GM23338 (cell line): ENCODE measurements at places on chromosomes 6 and 20.

DNA sequence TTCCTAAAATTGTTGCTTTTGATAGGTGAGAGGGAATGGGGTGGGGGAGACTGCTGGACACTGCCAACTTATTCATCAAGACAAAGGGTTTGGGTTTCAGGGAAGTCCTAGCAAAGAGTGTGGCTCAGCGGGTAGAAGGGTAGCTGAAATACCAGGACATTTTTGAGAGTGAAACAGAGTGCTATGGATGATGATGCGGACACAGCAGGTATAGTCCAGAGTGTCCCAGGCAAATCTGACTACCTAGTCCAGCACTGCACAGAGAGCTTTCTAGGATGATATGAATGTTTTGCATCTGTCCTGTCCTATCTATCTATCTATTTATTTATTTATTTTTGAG, 154.3 kb downstream of the BCAS1 start:
- DNase-seq = no peak
- H3K4me1 ChIP-seq = peaks cover 51% of the 10 kb centered on the region
- H3K27ac ChIP-seq = no peak overlapping the region
- H3K27me3 ChIP-seq = no peaks in the 10 kb centered on the region
- H3K36me3 ChIP-seq = no peaks in the 10 kb centered on the region
- H3K4me3 ChIP-seq = peak overlapping the region; percentile 61; the same call in 1 of the 2 replicates

- DNase-seq = no peak
- H3K27ac ChIP-seq = no peak overlapping the region
- H3K4me1 ChIP-seq = no peaks in the 10 kb centered on the region
- H3K4me3 ChIP-seq = no peak overlapping the region
- no peaks in the 10 kb centered on the region for H3K27me3 ChIP-seq
- no peaks in the 10 kb centered on the region for H3K36me3 ChIP-seq
Measured at GRCh38 chr6:7978736-7979135, 68.1 kb upstream of the TXNDC5 start.

- H3K4me1 ChIP-seq = no peaks in the 10 kb centered on the region
- no peak for DNase-seq
- H3K27me3 ChIP-seq = no peaks in the 10 kb centered on the region
Measured at GRCh38 chr20:7637184-7637583, 303.1 kb downstream of the HAO1 start.

DNA sequence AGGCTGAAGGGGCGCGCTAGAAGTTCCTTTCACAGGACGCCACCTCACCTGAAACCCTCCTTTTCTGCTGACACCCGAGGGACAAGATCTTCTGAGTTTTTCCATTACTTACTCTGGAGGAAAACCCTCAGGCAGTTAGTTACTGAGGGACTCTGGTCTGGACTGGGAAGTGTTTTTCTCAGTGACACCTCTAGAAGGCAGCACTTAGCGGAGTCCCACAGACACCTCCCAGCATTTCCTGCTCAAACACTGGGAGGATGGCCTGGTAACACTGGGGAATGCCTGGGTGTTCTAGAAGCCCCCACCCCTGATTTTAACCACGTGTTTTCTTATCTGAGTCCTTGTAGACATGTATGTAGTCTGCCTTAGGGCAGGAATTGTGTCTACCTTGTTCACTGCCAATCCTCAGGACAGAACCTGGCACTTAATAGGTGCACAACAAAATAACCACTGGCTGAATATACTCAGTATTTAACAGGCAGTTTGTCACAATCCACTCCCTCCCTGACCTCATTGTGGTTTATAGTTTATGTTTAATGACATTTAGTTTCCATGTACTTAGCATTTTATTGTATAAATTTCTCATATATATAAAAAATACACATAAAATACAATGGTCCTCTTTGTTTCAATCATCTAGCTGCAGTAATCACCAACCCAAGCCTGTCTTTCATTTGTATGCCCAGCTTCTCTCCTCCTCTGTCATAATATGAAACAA, 4.8 kb downstream of the GSTA3 start:
- H3K4me3 ChIP-seq = no peak overlapping the region
- H3K27me3 ChIP-seq = no peaks in the 10 kb centered on the region
- peak; percentile 73 for DNase-seq
- no peaks in the 10 kb centered on the region for H3K36me3 ChIP-seq

DNA sequence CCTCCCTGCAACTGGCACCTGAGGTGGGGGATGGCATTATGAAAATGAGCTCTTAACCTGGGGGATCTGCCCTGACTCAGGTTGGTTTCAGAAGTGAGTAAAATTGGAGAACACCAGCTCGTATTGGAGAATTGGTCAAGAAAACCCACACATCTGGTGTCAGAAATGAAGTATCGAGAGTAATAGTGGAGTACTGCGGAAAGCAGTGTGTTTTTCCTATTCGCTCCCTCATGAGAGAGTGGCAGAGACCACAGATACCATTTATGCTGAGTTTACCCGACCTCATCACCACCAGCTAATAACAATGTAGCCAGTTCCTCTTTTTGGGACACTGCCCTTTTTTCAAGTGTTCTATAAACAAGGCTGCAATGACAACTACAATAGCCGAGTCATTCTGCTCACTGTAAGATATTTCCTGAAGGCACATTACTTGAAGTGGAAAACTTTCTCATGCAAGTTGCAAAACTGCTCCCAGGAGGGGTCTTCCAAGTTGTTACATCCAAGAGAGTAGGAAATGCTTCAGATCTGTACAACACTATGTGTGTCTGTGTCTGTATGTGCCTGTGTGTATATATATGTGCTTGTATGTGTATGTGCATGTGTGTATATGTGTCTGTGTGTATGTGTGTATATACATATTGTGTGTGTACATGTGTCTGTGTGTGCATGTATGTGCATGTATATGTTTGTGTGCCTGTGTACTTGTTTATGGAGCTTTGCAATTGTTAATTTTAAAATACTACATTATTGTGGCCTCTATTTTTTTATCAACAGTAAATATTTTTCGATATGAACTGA, 106.0 kb upstream of the CST7 start:
- no peaks in the 10 kb centered on the region for H3K36me3 ChIP-seq
- no peak overlapping the region for H3K27ac ChIP-seq
- H3K4me1 ChIP-seq = no peaks in the 10 kb centered on the region
- no peaks in the 10 kb centered on the region for H3K27me3 ChIP-seq

DNA sequence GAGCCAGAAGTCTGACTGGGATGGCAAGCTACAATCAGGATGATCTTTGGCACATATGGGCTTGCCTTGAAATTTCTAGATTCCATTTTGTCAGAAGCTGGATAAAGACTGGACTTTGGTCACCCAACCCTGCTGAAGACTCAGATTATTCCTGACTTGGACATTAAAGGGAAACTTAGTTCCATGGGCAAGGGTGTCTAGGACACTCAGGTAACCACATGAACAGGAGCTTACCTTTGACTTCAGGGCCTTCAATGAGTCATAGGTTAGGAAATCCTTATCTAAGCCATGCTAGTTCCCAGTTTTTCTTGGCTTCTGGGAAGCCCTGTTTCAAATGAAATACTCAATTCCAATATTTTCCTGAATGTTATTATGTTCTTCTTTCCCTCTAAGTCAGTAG, 28.5 kb upstream of the IFNGR1 start:
- H3K36me3 ChIP-seq = no peaks in the 10 kb centered on the region
- no peak overlapping the region for H3K4me3 ChIP-seq
- no peaks in the 10 kb centered on the region for H3K27me3 ChIP-seq
- no peak for DNase-seq
- no peaks in the 10 kb centered on the region for H3K4me1 ChIP-seq

- no peaks in the 10 kb centered on the region for H3K36me3 ChIP-seq
- H3K27ac ChIP-seq = no peak overlapping the region
- H3K4me3 ChIP-seq = no peak overlapping the region
- no peak for DNase-seq
Measured at GRCh38 chr6:14670806-14671205, 553.2 kb downstream of the CD83 start.

DNA sequence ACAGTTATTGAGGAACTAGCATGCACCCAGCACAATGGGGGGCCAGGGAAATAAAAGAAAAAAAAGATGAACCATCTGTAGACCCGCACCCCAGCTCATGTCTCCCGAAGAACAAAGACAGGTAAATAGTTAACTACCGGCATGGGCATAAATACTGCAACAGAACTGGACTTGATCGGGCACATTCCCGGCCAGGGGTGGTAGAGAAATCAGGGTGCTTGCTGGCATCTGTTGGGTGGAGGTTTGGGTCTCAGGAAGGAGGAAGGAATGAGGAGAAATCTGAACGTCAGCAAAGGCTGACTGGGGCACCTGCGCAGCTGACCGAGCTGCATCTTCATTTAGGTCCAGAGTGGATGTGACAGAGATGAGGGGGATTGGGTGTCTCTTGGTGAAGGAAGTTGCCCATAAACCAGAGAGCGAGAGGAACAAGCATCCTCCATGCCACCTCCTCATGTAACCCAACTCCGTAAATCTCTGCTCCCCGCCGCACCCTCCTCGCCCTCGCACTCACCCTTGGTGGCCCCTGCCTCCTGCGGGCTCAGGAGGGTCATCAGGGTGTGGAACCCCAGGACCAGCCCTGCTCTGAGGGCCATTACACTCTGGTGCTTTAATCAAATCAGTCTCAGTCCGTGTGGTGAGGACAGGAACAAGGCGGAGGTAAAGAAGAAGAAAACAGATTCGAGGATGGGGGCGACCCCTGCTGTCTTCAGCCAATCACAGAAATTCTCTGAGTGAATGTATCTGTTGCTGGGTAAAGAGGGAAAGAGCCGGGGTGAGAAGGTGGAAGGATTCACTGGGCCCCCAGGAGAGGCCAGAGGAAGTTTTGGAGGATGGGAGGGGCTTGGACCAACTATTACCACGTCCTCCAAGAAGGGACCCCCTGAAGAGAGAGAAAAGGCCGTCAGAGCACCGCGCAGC, at the start of gene HLA-DOA:
Gene HLA-DOA (minus strand): TSS at position 648 of the 918 bp plus-strand sequence.
- DNase-seq = peak; percentile 97
- H3K36me3 ChIP-seq = no peaks in the 10 kb centered on the region
- no peak within 1 kb of the TSS; the same call in 1 of the 2 replicates for H3K27ac ChIP-seq
- no peaks in the 10 kb centered on the region for H3K27me3 ChIP-seq
- peak within 1 kb of the TSS; percentile 65 for H3K4me3 ChIP-seq
- H3K4me1 ChIP-seq = peaks cover 10% of the 10 kb centered on the region

DNA sequence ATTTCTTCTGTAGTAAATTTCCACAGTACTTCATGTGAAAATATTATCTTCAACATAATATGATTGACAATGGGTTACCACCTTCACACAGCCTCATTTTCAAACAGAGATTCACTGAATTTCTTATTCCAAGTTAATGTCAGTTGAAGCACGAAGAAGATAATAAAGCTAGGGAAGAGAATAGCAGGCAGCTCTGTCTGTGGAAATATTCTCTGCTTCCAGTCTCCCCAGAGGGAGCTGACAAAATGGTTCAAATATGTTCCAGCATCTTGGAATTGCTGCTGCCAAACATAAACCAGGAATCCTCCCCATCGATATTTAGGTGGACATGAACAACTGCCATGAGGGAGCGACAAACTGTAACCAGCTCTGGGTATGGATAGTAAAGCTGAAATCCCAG, 224.8 kb downstream of the GJA1 start:
- no peak overlapping the region for H3K27ac ChIP-seq
- no peaks in the 10 kb centered on the region for H3K27me3 ChIP-seq
- H3K4me3 ChIP-seq = no peak overlapping the region

GRCh38 chr20:24056491-24056890, 67.9 kb upstream of the GGTLC1 start:
- 0 out of 2 replicates have a peak, but pooled peaks cover 6% of the 10 kb centered on the region for H3K4me1 ChIP-seq
- no peak for DNase-seq
- H3K36me3 ChIP-seq = no peaks in the 10 kb centered on the region
- no peak overlapping the region for H3K4me3 ChIP-seq

- no peak overlapping the region for H3K4me3 ChIP-seq
- no peak overlapping the region for H3K27ac ChIP-seq
- H3K27me3 ChIP-seq = no peaks in the 10 kb centered on the region
- peak; percentile 35 for DNase-seq
Measured at GRCh38 chr6:108592371-108593337, 31.9 kb downstream of the FOXO3 start.

GRCh38 chr20:62769346-62770071, 26.8 kb upstream of the MRGBP start:
- no peak for DNase-seq
- no peaks in the 10 kb centered on the region for H3K36me3 ChIP-seq
- H3K4me3 ChIP-seq = no peak overlapping the region
- no peak overlapping the region for H3K27ac ChIP-seq
- no peaks in the 10 kb centered on the region; the same call in 1 of the 2 replicates for H3K4me1 ChIP-seq
- H3K27me3 ChIP-seq = no peaks in the 10 kb centered on the region

DNA sequence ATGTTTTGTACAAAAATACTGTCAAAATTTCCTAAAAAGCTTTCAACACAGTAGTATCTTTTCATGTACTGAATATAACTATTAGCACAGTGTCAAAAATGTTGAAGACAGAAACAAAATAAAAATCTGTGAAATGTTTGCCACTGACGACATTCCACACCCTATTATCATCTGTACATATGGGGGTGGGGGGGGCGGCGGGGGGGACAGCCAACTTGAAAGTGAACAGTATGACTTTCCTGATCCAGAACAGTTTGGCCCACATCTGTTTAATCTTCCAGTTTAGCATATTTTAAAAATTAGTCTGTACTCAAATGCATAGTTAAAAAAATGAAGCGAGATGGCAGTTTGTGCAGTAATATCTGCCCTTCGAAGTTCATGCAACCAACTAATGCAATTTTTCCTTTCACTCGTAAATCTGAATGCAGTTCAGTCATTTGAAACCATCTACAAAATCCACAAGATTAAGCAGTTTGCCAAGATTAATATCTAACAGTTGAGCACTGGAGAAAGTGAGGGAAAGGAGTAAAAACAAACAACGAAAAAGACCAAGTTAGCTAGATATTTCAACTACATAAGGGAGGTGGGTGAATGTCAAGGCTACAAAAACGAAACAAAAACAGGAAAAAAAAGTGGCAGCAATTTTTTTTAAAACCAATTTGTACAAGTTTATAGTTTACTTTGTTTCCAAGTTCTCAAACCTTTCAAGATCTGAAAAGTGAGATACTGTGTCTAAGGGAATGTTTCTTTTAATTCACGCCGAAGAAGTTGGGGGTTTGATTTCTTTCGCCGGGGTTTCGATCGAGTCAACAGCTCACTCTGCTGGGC, 1.9 kb downstream of the CITED2 start:
- no peak for DNase-seq
- H3K27ac ChIP-seq = no peak overlapping the region
- H3K4me3 ChIP-seq = peak overlapping the region; percentile 91
- H3K27me3 ChIP-seq = no peaks in the 10 kb centered on the region
- peaks cover 45% of the 10 kb centered on the region for H3K4me1 ChIP-seq

GRCh38 chr6:6566766-6567165, 21.8 kb upstream of the LY86 start:
- no peaks in the 10 kb centered on the region for H3K27me3 ChIP-seq
- no peak overlapping the region for H3K4me3 ChIP-seq
- DNase-seq = no peak
- no peaks in the 10 kb centered on the region for H3K36me3 ChIP-seq
- H3K4me1 ChIP-seq = no peaks in the 10 kb centered on the region
- no peak overlapping the region for H3K27ac ChIP-seq

DNA sequence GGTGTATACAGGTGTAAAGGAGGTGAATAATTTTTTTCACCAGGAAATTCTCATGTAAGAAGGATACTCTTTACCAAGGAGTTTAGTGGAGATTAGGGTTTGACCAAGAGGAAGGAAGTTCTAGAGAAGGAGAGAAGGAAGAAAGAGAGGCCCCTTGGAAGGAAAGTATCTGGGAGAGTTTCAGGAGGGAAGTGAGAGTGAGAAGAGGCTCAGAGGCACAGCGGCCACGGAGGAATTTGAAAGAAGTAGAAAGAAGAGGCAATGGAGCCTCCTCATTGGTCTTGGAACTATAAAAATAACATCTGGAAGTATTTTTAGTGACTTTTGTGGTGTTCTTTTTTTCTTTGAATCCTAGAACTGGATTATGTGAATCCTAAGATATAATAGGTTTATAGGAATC, 50.8 kb upstream of the MCUR1 start:
- no peak for DNase-seq
- no peaks in the 10 kb centered on the region; the same call in 1 of the 2 replicates for H3K27me3 ChIP-seq
- H3K4me1 ChIP-seq = no peaks in the 10 kb centered on the region

- peak overlapping the region; percentile 27 for H3K4me3 ChIP-seq
- peaks cover 28% of the 10 kb centered on the region for H3K4me1 ChIP-seq
- H3K36me3 ChIP-seq = no peaks in the 10 kb centered on the region
- H3K27ac ChIP-seq = peak overlapping the region; percentile 88
Measured at GRCh38 chr6:166365806-166366205, 16.9 kb downstream of the MPC1 start.
